ENCODE measurements at places on chromosomes 5 and 9. TPM values are rescaled to one million over a fixed set of nuclear protein-coding genes. Genes with fewer than 3 reads are reported as not detected.

The SPATA31D4 gene
- total RNA-seq: not detected

The TMC1 gene
- 0.52 TPM for total RNA-seq

The ITK gene
- 209 TPM for total RNA-seq

The TMEM232 gene
- 2.7 TPM for total RNA-seq

The WDR31 gene
- total RNA-seq: 0.21 TPM

The PHYKPL gene
- 38.4 TPM for total RNA-seq

The GBGT1 gene
- 5.6 TPM for total RNA-seq
